ENCODE measurements at places on chromosomes 5 and 9.

DNA sequence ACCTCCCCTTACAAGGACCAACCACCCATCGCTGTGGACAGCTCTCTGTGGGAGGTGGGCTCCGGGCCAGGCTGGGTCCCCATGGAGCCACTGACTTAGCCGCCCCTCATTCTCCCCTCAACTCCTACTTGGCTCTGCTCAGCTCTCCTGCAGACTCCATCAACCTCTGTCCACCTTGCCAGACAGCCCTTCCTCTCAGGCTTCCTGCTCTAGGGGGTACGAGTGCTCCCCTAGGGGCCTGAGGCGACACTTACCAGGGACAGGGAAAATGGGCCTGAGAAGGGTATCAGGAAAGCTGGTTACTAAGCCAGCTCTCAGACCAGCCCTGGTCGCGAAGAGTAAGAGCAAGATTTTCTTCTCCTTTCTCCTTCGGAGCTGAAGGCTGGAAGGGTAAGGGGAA is 43.9 kb downstream of the SHB start:
- DNase-seq = no peak

DNA sequence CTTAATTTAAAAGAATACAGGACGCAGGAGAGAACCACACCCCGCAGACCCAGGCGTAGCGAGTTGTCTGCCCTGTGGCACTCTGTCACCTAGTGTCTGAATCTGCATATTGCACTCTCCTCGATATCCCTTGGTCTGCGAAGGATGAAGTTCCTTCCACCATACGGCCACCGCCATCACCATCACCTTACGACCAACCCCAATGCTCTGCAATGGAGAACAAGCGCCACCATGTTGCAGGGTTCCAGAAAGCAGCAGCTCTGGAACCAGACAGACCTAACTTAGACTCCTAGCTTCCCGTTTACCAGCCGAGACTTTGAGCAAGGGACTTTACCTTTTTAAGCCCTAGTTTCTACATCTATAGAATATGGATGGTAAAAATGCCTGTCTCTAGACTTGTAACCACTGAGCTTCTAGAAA is 77.4 kb upstream of the DMRT1 start:
- no peak for DNase-seq

- DNase-seq = no peak
These were observed 26.2 kb upstream of the TNFAIP8 start for GRCh38 chr5:119329666-119330065.

DNA sequence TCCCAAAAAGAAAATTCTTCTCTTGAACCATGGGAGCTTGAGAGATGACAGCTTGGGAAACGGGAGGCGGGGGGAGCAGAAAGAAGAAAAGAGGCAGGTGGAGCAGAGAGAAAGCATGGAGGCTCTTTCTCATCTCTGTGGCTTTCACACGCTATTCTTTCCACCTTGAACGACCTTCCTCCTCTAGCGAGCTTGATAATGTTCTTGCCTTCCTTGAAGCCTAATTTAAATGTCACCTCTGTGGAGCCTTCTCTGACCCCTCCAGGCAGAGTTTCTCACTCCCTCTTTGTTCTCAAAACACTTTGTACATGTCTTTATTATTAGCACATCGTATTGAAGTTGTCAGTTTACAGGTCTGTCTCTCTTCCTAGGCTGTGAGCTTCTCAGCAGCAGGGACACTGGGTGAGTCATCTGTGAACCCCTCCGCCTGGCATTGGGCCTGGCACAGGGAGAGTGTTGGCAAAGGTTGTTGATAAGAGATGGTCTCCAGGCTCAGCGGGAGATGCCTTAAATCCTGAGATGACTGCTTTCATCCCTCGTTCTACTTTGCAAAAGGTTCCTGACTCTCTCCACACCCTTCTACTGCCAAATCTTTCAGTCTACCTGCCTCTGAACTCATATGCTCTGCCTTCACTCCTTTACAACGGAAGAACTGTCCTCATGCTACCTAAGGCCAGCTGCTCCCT is 14.1 kb upstream of the STRBP start:
- DNase-seq = no peak

GRCh38 chr5:83085106-83085505 is 7.8 kb downstream of the XRCC4 start:
- DNase-seq = no peak

- no peak for DNase-seq
These were observed 42.5 kb upstream of the SPATA31E1 start for GRCh38 chr9:87840134-87840533.

DNA sequence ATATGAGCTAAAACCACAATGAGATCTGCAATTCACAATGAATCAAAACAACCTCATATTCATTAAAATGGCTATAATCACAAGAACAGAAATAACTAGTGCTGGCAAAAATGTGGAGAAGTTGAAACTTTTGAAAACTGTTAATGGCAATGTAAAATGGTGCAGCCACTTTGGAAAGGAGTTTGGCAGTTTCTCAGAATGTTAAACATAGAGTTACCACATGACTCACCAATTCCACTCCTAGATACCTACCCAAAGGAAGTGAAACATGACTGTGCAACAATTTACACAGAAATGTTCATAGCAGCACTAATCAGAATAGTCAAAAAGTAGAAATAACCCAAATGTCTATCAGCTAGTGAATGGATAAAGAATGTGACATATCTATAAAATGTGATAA is 862.2 kb downstream of the DTWD2 start:
- DNase-seq = no peak

GRCh38 chr5:27727254-27727653 is 688.9 kb upstream of the CDH9 start:
- no peak for DNase-seq

DNA sequence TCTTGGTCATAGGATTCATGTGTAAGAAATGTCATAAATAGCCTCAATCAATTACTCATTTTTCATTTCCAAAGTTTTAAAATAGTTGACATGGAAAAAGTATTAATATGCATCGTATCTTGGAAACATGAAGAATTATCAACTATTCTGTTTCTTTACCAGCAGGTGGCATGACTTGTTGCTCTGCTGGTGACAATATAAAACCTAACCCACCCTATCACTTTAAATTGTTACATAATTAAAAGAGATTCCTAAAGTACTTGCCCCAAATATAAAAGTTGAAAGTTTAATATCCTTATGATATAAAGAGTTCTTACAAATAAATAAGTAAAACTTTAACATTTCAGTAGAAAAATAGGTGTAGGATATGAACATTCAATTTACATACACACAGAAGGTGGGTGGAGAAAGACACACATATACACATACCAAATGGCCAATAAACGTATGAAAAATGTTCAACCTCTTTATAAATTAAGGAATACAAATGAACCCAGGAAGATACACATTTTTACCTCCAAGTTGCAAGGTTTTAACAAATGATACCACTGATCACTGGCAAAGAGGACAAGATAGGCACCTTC is 30.6 kb downstream of the MAP1B start:
- no peak for DNase-seq

GRCh38 chr5:142795251-142795650 is 25.1 kb downstream of the ARHGAP26 start:
- DNase-seq = no peak

GRCh38 chr5:142119051-142119625 is 10.6 kb downstream of the NDFIP1 start:
- no peak for DNase-seq

- no peak for DNase-seq
These were observed 63.0 kb downstream of the EXOSC2 start for GRCh38 chr9:130756455-130757152.

DNA sequence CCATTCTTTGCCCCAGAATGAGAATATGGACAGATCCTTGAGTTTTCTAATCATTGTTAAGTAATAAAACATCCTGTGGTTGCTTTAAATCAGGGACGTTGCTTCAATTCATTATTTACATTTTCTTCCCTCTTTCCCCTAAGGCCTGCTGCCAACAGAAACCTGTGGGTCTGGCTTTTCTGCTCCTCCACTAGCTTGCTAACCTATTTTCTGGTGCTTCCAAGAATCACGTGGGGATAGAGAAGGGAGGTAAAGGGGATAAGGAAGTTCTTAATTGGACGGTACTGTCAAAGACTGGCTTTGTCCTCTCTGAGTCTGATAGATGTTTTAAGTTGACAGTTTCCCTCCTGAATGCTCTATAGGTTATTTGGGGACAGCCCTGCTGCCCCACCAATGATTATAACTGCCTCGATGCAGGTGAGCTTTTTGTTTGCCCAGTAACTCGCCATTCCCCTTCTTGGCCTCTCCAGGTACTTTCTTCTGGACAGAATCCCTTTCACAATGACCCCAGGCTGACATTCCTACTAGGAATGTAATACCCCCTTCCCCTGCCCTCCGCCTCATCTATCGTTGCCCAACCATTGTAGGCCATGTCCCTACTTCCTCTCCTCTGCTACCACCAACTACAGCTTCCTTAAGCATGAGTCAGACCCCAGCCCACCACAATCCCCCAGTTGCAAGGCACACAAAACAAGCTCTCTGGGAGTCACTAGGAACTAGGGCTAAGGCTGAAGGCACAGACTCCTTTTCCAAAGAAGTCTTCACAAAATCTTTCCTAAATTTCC is 19.9 kb upstream of the CPEB4 start:
- DNase-seq = no peak

DNA sequence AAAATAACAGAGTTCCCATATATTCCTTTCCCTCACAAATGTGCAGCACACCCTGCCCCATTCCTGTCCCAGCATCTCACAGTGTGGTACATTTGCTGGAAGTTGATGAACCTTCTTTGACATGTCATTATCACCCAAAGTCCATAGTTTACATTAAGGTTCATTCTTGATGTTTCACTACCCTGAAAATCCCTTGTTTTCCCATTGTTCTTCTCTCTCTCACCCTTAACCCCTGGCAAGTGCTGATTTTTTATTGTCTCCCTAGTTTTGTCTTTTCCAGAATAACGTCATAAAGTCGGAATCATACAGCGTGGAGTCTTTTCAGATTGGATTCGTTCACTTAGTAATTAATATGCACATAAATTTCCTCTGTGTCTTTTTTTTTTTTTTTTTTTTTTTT is 48.1 kb downstream of the SPIN1 start:
- no peak for DNase-seq

GRCh38 chr5:125961150-125961549 is 462.1 kb upstream of the GRAMD2B start:
- no peak for DNase-seq

DNA sequence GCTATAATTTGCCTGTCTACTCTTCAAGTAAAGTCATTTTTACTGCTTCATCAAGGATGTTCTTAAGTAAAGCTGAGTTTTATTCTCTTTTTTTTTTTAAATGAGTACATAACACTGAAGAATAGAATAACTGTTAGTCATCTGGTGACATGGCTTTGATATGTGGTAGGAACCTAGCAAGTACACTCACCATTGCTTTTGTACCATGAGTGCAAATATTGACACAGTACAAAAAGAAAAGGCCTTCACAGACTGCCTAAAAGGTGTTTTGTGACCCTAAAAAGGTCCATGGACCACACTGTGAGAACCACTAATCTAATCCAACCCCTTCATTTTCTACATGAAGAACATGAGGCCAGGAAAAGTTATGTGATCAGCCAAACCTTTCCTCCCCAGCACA is 55.0 kb downstream of the ECPAS start:
- DNase-seq = no peak

- DNase-seq = no peak
These were observed 66.8 kb upstream of the NEURL1B start for GRCh38 chr5:172573986-172574870.

GRCh38 chr5:176360894-176361436 is 599 bp downstream of the KIAA1191 start:
- DNase-seq = no peak

DNA sequence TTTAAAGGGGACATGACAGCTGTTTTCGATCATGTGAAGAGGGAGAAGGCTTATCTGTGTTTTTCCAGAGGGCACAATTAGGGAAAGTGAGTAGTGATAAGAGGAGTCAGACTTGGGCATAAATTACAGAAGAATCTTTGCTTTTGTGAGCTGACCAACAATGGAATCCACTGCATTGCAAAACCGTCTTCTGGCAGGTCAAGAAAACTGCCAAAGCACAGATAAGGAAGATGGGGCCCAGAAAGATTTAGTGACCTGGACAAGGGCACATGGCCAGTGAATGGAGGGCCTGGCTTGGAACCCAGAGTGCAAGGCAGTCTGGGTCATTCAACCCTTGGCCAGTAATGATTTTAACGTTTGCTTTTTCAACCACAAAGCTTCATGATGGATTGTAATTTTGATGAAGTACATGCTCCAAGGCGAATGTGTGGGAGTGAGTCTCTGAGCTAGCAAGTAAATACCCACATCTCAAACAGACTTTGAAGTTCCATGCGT is 153.2 kb upstream of the MAST4 start:
- DNase-seq = no peak
